Activated CD4-positive, alpha-beta T cell treated with anti-CD3 and anti-CD28 coated beads, Interleukin-10, Interleukin-2, amounts not matched to agents 100 ng/mL and 50 ng/mL, durations not matched to agents 16 hours and 8 hours (primary cell): ENCODE measurements at places on chromosomes 13 and 19.
A peak's percentile ranks its signal among the peaks of the same experiment; 100 is the strongest.

DNA sequence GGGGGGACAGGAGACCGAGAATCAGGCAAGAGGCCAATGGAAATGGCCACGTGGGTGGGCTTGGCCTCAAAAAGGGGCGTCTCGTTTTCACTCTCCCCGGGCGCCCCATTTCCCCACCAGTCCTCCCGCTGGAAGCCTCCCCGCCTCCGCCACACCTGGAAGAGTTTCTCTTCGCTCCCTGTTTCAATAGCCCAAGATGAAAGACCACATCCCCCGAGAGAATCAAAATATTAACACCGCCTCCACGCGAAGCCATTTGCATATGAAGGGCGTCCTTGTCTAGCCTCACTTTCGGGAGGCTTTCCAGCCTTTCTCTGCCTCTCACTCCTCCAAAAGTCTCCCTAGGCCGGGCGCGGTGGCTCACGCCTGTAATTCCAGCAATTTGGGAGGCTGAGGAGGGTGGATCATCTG, 691 bp upstream of the OLFM2 start:
- DNase-seq = no peak

- peak; percentile 35 for DNase-seq
Observed at GRCh38 chr13:110913322-110914080, 1.4 kb downstream of the ANKRD10 start.

DNA sequence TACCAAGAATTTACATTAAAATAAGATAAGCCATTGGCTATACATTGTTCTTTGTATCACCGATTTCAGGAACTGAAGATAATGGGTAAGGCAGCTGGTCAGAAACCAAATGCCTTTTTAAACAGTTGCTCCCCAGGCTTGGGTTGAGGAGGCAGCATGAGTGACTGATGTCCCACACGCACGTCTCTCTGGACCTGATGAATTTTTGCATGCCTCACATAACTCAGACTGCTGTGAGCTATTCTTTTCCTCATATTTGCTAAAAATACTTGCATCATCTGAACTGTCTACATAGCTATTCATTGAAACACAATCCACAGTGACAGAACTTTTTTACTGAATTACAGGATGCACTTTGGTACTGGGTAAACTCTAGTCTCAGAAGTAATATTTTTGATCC, 123.6 kb upstream of the MAB21L1 start:
- DNase-seq = no peak

DNA sequence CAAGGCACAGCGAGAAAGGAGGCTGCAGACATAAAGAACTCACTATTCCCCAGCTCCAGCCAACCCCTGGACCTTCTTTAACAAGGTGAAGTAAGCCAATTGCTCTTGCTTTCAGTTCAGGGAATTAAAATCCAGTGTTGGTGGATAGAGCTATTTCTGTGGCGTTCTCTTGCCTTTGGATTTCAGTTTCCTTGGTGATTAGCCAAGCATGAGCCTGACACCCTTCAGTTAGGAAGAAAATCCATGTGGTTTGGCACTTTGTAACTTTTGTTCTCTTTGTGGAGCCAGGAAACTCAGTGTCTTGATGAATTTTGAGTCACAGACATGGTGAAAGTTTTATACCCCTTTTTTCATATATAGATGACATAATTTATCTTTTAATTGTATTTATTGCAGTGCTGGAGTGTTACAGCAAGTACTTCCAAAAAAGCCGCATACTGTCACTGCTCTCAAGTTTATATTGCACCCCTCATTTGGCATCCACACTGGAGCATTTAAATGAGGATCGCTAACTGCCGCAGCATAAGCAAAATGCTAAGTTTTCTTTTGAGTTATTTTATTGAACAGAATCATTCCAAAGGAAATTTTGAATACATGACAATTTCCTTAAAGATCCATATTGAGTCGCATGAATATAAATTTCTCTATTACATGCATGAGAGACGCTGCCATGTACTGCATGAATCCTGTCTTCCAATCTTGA, 406.8 kb downstream of the MYO16 start:
- DNase-seq = no peak

DNA sequence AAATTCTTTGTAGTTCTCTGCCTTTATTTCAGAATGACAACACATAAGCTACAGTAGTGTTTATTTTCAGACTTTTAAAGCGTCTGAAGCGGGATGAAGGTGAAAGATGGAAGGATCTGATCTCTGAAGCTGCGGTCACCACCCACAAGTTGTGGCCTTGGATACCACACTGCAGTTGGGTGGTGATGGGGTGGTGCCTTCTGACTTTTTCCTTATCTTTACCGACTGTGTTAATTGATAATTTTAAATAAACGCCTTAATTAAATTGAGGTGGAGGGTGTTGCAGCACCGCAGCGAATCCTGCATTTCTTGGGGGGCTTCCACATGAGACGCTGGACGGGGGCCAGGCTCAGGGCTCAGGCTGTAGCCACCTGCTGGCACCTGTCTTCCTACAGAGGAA, 1.3 kb downstream of the TFDP1 start:
- peak; percentile 31 for DNase-seq

- DNase-seq = no peak
Observed at GRCh38 chr13:112067116-112067741, at the start of gene SOX1. Gene SOX1, plus strand, starts transcription at chr13:112067149. Its CDS starts 510 bp downstream, at chr13:112067659.

GRCh38 chr13:78309497-78310180, 293.7 kb downstream of the POU4F1 start:
- DNase-seq = no peak

DNA sequence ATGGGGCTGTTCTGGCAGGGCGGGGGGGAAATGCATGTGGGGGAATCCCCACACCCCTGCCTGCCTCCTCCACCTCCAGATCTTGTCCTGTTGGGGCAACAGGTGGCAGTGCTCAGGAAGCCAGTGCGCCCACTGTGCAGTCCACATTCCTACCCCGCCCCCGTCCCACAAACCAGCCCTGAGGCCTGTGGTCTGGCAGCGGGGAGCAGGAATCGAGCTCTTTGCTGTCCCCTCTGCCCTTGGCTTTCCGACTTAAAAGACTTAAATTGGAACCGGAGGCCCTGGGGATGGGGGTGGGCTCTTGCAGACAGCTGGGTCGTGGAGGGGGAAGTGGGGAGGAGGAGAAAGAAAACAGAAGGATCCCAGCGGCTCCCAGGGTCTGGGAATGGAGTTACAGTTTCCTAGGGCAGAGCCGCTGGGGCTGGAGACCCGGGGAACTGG, 4.3 kb downstream of the NANOS3 start:
- peak; percentile 47 for DNase-seq

GRCh38 chr19:17005000-17005399, 21.6 kb downstream of the CPAMD8 start:
- DNase-seq = no peak

- DNase-seq = no peak
Observed at GRCh38 chr13:30257468-30258099, 49.8 kb downstream of the KATNAL1 start.

DNA sequence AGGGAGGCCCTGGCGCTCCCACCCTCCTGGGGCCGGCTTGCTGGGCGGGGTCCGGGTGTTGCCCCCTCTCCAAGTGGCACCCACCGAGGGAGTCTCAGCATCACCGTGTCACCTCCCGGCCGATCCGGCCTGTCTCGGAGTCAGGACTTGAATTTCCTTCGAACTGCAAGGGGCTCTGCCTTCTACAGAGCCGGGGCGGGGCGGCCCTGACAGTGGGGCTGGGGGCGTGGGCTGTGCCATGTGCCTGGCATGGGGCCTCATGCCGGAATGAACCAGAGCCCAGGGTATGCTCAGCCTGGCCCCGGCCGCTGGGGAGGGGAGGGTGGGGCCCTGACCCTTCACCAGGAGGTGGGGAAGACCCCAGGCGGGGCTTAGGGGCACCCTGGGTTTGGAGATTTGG, 47.0 kb upstream of the TCF3 start:
- no peak for DNase-seq

GRCh38 chr19:29259867-29260281, 46.9 kb upstream of the UQCRFS1 start:
- no peak for DNase-seq

DNA sequence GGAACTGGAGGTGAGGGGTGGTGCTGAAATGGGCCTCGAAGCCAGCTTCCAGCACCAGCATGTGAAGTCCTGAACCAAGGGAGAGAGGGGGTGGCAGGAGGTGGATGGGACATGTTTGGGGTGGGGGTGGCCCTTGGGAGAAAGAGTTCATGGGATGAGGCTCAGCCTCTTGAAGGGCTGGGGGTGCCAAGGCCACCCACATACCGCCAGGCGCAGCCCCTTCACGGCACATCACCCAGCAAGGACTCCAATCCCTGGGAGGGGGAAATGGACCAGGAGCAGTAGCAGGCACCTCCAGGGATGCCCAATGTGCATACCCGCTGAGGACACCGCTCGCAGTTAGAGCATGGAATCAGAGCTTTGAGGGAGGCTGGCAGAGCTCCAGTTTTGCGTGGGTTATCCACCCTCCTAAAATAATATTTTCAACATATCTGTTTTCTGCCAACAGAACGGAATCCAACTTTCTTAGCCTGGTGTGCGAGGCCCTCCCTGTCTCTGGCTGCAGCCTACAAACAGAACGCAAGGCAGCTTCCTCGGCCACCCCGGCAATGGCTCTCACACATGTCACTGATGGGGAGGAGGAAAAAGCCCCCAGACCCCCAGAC, 140.5 kb upstream of the VSTM2B start:
- no peak for DNase-seq

- no peak for DNase-seq
Observed at GRCh38 chr19:6891761-6892385, 4.5 kb downstream of the ADGRE1 start.

- no peak for DNase-seq
Observed at GRCh38 chr13:73480779-73481559, 422.2 kb downstream of the KLF5 start.

GRCh38 chr13:33034882-33035520, 18.8 kb downstream of the KL start:
- DNase-seq = no peak

GRCh38 chr19:1777149-1777548, 23.8 kb downstream of the ONECUT3 start:
- DNase-seq = no peak

- DNase-seq = peak; percentile 39
Observed at GRCh38 chr13:111184458-111185401, 69.6 kb downstream of the ARHGEF7 start.

DNA sequence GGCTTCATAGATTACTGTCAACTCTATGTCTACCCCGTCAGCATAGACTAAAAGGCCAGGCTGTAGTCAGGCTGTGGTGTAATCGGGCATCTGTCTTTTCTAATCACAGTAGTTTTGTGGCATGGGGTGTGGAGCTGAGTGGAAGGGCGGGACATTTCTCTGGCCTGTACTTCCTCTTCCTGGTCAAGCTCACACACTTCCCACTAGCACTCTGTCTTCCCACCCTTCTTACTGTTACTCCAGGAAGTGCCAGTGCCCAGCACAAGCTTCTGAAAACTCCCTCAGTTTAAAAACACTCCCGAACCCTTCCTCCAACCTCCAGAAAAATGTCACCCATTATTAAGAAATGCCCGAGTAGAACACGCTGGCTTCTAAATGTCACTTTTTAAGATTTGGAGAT, 229.8 kb downstream of the KLF5 start:
- no peak for DNase-seq

GRCh38 chr19:46951171-46951986, 68.3 kb upstream of the NPAS1 start:
- DNase-seq = peak; percentile 64

DNA sequence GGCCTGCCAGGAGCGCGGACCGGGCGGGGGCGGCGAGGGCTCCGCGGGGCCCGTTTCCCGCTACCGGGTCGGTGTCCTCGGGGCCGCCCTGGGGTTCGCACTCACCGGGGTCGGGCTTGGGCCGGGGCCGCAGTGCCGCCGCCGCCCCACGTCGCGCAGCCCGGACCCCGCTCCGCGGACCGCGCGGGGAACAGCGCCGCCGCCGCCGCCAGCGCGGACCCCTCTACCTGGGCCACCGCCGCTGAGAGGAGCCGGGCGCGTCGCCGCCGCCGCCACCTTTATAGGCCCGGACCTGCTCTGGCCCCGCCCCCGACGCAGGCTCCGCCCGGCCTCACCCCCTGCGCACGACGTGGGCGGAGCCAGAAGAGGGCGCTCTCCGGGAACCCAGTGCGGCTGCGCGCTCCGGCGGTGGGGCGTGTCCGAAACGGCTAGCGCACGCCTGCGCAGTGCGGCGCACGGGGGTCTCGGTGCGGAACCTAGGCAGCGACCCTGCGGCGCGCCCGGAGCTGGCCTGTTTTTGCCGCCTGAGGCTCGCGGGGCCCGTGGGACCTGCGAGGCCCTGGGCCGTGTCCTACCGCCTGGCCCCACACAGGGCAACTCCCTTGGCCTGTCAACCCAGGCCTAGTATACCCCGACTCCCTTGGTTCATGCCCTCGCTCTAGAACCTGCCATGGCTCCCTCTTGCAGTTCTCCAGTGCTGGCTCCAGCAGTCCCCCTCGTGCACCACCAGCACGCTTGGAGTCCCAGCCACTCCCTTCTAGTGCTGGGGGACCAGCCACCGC, at the start of gene MKNK2:
MKNK2 (minus strand) TSS at position 254 of the 782 bp plus-strand sequence. CDS start 393 bp downstream, outside the sequence.
- DNase-seq = peak; percentile 96

DNA sequence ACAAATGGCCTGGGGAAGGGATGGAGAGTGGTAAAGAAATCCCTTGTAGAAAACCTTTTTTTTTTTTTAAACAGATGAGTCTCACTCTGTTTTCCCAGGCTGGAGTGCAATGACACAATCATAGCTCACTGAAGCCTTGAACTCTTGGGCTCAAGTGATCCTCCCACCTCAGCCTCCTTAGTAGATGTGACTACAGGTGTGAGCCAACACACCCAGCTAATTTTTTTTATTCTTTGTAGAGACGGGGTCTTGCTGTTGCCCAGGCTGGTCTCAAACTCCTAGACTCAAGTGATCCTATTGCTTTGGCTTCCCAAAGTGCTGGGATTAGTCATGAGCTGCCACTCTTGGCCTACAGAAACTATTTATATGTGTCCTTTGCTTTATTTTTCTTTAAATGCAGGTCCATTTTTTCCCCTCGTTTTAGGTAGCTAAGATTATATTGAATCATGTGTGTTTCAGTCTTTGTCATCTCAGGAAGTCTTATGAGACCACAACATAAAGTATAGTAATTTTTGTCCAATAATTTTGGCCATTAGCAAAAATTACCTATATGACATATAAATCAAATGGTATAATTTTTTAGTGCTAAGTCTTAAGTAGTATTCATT, 10.5 kb downstream of the LPAR6 start:
- DNase-seq = peak; percentile 78

DNA sequence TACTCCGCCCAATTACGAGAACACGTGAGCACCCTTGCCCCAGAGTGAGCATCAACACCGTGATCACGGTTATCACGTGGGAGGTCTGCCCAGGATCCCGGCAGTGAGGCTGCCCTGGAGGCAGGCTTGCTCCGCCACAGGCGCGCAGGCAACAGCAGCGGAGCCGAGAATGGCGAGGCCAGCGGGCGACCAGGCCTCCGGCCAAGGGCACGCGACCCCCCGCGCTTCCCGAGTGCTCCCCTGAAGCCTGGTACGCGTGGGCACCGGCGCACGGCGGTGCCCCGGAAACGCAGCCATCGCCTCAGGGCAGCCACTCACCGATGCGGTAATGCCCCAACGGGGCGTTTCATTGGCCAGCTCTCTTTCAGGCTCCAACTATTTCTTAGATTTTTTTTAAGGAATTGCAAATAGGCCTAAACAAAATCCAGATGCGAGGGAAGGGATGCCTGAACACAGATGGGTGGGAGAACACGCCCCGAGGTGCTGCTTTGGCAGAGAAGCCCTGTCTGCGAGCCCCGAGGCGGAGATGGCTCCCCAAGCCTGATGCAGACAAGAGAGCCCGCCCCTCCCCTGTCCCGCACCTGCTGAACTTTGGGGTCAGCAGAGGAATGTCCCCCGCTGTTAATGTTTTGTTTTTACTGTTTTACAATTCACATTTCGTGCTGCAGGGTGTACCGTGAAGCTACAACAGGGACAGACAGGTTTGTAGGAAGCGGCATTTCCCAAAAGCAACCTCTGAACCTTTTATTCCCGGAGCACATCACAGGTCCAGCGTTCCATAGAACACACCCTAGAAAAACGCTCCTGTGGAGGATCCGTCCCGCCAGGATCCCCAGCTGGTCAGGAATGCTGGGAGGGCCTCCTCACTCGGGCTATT, 132.7 kb downstream of the ZDHHC20 start:
- DNase-seq = no peak
